ENCODE measurements at places on chromosomes 1 and 21.
A peak's percentile ranks its signal among the peaks of the same experiment; 100 is the strongest.

- DNase-seq = no peak
Observed at GRCh38 chr1:115506518-115506917, 135.3 kb upstream of the VANGL1 start.

GRCh38 chr1:175947771-175948170, 204.4 kb upstream of the TNR start:
- DNase-seq = no peak

GRCh38 chr1:204194080-204194479, 2.2 kb downstream of the KISS1 start:
- no peak for DNase-seq

DNA sequence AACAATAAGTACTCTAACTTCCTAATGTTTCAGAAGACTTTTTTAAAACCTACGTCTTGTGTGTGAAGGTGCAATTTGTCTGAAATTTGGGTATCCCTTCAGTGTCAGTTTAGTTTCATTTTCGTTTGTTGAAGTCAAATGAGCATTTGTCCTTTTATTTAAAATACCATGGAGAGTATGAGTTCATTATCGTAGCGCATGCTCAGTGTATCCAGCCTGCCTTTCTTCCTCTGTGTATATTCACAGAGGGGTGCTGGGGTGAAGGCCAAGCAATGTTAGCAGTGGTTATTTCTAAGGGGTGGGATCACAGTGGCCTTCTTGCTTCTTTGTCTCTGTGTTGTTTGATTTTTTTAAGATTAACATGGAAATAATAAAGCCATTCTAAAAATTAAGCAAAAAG, 43.2 kb downstream of the CNN3 start:
- no peak for DNase-seq

GRCh38 chr21:43262427-43262826, 93.6 kb downstream of the CRYAA start:
- DNase-seq = no peak

DNA sequence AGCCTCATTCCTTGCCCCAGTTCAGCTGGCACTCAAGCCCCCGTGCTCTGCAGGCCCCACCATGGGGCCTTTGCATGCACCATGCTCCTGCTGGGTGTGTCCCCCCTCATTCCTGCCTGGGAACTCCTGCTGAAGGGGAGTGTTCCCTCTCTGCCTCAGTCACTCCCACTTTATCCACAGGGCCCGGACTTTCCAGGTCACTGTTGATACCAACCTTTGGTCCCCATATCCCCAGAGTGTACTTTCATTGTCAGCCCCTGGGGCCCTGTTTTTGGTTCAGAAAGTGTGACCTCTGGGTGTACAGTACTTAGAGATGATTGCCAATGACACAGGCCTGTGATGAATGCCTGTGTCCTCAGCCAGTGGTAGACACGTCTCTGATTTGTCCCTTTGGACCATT, 2.9 kb downstream of the TTC22 start:
- no peak for DNase-seq

- peak; percentile 39 for DNase-seq
Observed at GRCh38 chr1:74729741-74730478, 2.9 kb downstream of the CRYZ start.

DNA sequence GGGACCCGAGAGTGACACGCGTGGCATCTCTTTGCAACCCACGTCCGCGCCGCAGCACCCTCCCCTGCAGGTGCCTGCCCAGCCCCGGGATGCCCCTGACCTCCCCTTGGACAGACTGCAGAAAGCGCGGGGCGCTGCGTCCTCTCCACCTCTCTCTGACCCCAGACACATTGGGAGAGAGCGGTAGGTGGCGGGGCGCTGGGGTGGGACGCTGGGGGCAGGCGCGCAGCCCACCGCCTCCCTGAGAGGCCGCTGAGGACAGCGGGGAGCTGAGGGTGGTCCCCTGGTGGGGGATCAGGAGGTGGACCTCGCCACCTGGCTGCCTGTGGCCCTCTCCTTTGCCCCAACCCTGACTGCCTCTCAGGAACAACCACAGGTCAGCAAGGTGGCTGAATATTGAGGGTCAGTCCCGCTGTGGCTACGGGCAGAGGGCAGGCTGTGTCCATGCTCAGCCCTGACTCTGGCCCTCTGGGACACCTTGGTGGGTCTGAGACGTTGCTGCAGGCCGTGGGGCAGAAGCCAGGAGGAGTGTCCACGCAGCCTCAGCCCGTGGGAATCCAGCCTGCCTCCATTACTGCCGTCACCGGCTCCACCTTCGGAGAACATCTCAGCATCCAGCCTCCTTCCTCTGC, 761 bp upstream of the UBE2J2 start:
- no peak for DNase-seq

- peak; percentile 80 for DNase-seq
Observed at GRCh38 chr1:234659538-234659937, 49.6 kb upstream of the IRF2BP2 start.

- no peak for DNase-seq
Observed at GRCh38 chr1:9246841-9247785, 12.5 kb downstream of the H6PD start.

- DNase-seq = no peak
Observed at GRCh38 chr1:170544624-170545023, 12.7 kb downstream of the GORAB start.

DNA sequence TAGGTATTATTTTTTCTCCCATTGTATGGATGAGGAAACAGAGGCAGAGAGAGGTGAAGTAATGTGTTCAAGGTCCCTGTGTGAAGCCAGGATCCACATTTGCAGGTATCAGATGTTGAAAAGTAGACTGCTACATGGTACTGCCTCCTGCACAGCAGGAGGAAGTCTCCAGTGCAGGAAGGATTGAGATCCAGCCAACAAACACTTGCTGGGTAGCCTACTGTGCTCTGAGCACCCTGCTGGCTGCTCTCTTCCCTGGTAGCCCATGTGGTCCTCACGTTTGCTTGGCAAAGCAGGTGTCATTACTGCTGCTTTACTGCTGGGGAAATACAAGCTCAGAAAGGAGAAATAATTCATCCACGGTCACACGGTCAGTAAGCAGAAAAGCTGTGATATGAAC, 21.3 kb upstream of the GRIK3 start:
- no peak for DNase-seq

- DNase-seq = no peak
Observed at GRCh38 chr1:87219141-87219540, 109.5 kb upstream of the LMO4 start.

DNA sequence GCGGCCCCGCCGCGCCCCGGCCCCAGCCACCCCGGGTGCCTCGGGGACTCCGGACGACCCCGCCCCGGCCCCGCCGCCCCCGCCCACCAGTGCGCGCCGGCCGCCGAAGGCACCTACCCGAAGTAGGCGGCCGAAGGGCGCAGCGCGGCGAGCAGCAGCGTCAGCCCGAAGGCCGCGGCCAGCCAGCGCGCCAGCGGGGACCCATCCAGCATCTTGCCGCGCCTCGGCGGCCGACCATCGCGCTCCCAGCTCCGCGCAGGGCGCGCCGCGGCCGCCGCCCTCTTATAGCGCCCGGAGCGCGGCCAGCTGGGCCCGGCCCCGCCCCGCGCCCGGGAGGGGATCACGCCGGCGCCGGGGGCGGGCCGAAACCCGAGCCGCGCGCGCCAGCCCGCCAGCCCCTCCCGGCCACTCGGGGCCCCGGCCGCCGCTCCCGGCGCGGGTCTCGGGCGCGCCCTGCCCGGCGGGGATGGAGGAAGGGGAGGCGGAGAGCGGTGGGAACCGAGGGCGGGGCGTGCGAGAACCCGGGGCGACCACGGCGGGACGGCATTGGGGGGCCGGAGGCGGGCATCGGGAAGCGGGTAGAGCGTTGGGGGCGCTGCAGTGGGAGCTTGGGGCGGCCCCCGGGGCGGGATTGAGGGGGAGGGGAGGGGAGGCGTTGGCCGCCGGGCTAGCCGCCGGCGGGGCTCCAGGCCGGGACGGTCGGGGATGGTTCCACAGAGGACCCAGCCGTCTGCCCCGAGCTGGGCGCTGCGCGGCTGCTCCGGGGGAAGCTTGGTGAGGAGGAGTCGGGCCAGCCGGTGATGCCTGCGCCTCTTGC, at the start of gene WNT9A:
Gene WNT9A, minus strand, starts transcription at position 257 of the 817 bp plus-strand sequence. Its CDS starts 45 bp downstream, at position 212.
- peak; percentile 28 for DNase-seq

DNA sequence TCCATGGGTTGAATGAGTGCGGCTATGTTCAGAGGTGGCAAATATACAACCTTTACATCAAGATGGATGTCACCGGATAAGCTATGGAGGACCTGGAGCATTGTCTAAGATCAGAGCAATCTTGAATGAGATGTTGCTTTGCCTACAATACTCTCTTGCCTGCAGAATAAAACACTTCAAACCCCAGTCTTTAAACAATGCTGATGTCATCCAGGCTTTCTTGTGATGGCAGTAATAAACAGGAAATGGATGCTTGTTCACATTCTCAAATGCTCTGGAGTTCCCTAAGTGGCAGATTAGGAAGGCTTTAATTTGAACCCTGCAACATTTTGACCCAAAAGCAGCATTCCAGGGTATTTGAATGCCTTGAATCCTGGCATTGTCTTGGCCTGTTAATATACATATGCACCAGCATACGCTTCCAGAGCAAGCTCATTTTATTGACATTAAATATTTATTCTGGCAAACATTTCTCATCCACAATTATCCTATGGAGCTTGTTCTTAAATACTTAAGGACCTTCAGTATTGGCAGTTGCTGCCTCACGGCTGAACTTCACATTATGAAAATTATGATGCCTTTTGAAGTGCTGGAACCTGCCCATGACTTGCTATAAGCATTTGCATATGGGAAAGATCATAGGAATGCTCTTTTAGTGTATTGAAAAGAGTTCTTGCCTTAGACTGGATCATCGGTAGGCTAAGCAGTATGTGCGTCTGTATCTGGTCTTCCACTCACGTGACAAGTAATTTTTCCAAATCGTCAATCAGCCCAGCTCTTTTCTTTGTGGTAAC, 422.7 kb downstream of the SIPA1L2 start:
- DNase-seq = no peak

DNA sequence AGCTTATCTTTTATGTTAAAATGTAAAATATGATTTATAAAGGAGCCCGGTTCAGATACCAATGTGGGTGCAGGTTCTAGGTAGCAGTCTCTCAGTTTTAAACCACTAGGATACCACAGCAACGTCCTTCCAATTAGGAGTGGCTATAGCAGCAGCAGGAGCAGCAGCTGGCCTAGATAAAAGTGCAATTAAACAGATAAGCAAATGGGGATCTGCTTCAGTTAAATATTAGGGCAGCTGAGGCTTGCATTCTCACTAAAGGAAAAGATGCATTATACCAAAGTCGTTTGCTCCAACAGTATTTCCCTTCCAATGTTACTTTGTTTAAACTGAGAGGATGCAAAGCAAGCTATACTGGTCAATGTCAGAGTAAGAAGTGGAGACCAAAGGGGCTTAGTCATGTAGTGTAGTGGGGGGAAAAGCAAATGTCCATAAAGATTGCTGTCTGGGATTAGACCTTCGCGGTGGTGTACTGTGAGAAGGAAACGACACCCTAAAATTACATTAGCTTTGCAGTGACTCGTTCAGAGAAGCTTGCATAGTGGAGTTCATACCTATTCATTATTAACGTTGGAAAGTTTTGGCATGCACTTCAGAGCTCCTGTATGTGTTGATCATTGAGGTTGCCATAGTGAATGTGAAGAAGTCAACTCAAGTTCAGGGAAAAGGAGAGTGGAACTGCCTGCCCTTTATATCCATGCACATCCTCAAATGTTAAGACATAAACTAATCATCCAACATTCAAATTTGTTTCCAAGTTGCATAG, 272.2 kb downstream of the VAV3 start:
- DNase-seq = no peak

DNA sequence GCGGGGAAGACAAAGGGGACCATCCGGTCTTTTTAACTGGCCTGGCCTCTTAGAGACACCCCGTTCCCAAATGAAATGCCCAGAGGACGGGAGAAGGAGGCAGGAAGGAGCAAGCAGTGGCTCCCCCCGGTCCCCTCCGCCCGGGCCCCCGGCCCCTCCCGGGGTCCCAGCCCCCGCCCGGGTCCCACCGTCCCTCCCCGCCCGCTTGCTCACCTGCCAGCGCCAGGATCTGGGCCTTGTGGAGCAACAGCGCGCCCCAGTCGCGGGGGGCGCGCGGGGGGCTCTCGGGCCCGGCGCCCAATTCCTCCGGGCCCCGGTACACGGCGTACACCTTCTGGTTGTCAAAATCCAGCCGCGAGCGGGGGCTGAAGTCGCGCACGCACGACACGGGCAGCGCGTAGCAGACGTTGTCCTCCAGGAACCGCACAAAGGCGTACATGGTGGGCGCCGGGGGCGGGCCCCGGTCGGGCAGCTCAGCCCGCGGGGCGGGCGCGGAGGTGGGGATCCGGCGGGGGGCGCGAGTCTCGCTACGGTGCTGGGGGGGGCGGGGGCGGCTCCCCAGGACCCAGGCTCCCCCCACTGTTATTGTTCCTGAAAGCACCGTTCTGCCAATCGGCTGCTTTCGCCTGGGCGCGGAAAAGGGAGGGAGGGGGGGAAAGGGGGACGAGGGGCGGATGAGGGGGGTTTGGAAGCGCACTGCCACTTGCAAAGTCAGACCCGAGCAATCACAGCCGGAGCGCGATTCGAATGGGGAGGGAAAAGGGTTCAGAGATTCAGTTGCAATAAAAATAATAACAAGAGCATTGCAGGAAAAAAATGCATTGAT, at the start of gene BEND5:
Gene BEND5, minus strand, starts transcription at position 499 of the 826 bp plus-strand sequence. Its CDS starts 60 bp downstream, at position 439.
- DNase-seq = peak; percentile 8

GRCh38 chr1:64838486-64838885, 93.6 kb downstream of the RAVER2 start:
- DNase-seq = no peak

DNA sequence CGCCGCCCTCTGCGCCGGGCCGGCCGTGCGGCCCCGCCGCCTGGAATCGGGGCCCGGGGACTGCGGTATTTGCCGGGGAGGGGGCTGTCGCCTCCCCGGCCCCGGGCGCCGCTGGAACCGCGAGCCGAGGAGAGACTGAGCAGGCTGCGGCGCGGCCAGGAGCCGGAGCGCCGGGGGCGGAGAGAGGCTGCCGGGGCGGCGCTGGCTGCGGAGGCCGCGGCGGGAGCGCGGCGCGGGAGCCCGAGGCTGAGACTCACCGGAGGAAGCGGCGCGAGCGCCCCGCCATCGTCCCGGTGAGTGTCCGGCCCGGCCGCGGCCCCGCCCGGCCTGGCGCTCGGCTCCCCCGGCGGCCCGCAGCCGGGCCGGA, 746 bp downstream of the DYRK1A start:
- no peak for DNase-seq

DNA sequence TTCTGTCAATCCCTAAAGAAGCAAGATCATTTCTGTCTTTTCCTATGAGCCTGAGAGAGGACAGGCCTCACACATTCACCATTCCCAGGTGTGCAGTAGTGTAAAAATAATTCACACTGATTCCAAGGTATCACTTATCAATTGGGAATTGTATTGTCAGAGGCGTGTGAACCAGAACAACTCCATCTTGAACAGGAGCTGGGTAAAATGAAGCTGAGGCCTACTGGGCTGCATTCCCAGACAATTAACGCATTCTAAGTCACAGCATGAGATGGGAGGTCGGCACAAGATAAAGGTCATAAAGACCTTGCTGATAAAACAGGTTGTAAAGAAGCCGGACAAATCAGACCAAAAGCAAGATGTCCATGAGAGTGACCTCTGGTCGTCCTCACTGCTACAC, 239.2 kb downstream of the SMYD3 start:
- no peak for DNase-seq

Measured in ACHN (cell line).